Mucosa of descending colon (tissue), 3 donors: ENCODE measurements at places on chromosomes 12 and 14.

- DNase-seq = no peak
Measured at GRCh38 chr14:78950649-78951048, 780.5 kb downstream of the NRXN3 start.

DNA sequence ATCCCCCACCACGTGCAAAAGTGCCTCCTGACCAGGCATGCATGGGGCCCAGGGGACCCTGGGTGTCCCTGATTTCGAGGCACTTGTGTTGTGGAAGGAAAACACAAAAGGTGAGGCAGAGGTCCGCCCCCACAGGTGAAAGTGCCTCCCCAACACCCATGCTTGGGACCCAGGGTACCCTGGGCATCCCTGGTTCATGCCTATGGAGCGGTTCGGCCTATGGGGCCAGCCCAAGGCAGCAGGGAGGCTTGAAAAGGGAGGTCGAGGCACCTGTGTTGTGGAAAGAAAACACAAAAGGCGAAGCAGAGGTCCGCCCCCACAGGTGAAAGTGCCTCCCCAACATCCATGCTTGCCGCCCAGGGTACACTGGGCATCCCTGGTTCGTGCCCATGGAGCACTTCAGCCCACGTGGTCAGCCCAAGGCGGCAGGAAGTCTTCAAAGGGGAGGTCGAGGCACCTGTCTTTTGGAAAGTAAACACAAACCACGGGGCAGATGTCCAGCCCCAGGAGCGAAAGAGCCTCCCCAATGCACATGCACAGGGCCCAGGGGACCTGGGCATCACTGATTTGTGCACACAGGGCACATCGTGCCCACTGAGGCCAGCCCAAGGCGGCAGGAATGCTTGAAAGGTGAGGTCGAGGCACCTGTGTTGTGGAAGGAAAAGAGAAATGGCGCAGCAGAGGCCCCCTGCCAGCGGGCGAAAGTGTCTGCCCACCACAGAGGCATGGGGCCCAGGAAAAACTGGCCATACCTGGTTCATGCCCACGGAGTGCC, 375.5 kb downstream of the ALG10 start:
- peak; percentile 7 for DNase-seq

DNA sequence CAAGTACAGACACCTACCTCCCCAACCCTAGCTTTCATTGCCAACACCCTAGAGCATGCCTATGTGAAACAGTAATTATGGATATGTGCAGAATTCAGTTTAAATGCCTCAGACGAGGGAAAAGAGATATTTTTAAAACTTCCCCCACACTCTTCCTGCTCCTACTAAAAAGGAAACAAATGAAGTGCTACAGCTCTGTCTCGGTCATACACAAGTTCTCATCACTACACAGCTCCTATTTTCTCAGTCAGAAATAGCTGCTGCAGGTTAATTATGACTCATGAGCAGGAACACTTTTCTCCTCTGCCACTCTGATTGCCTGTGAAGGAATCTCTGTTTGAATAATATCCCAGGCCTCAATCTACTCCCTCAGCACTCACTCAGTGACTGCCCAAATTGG, 703.6 kb upstream of the FLRT2 start:
- DNase-seq = no peak

- no peak for DNase-seq
Measured at GRCh38 chr12:39780411-39780912, 160.9 kb upstream of the ABCD2 start.

- DNase-seq = no peak
Measured at GRCh38 chr12:26880625-26881024, 47.6 kb upstream of the ITPR2 start.

- no peak for DNase-seq
Measured at GRCh38 chr12:109253913-109254544, 55.1 kb downstream of the FOXN4 start.
